ENCODE measurements at places on chromosomes 13 and 19.

DNA sequence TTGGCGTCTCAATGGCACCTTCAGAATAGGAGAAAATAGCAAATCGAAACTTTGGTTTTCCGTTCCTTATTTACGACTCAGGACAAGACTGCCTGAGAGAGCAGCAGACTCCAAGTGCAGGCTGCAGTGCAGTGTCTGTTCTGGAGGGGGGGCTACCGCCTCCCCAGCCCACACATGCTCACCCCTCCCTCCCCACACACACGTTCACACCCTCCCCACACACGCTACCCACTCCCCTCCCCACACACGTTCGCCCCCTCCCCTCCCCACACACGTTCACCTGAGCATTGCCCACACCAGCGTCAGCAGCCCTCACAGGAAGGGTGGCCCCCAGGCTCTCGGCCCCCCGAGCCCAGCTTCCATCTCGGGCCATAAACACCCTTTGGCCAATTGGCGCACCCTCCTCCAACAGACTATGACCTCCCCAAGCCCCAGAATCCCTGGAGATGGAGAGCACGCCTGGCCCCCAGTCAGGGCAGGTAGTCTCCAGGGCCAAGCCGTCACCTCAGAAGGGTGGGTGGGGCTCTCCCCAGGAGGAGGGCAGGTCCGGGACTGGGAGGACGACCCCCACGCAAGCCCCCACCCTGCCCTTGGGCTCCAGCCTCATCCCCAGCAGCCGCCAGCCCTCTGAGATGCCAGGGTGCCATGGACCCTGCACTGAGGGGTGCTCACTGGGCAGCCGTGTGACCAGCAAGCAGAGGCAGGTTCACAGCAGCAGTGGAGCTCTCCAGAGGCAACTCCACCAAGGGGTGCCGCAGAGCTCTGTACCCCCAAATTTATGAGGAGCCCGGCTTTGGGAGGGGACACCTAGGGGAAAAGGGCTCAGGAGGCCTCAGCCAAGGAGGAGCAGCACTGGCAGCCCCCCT is 27.5 kb downstream of the RASA3 start:
- DNase-seq = no peak

DNA sequence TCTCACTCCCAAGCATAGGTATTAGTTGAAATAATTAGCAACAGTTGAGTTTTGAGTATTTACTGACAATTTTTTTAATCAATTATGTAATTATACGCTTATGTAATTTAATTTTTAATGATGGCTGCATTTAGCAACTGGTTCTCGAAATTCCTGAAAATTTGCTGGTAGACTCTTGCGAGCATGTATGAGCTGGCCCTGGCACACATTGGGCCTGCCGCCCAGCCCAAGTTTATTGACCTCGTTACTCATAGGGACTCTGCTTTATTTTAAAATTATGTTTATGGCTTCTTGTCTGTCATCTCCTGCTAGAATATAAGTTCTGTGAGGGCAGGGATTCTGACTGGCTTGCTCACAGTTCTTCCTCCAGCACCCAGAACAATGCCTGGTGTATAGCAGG is 6.7 kb downstream of the KLK14 start:
- DNase-seq = no peak

DNA sequence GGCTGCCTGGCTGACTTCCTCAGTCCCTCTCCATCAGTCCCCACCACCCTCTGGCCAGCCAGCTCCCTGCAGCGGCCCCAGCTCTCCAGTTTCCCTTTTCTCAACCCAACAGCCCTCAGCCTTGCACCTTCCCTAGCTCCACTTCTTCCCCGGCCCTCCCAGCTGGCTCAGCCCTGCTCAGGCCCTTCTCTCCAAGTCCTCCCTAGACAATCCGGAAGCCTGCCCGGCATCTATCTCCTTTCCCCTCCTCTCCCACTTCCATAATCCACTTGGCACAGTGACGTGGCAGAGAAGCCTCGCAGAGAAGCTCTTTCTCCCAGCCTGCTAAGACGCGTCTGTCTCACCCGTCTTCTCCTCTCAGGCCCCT is 1.1 kb downstream of the UBXN6 start:
- no peak for DNase-seq

- peak; percentile 34 for DNase-seq
Observed at GRCh38 chr19:43618921-43619261, 538 bp downstream of the ZNF428 start.

DNA sequence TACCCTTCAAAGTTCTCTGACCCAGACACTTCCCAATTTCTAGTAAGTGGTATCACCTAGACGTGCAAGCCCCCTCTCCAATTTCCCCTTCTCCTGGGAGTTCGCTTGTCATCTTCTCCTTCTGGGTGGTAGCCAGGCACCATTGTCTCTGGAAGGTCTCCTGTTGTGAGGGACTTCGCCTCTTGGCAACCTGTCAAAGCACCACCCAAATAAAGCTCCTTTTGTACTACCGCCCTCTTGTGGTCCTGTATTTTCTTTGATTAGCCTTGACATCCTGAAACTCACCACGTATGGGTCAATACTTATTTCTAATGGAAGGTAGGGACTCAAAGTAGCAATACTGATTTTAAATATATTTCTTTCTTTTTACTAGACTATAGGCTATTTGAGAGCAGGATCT is 8.2 kb downstream of the GPC5 start:
- peak; percentile 8 for DNase-seq

DNA sequence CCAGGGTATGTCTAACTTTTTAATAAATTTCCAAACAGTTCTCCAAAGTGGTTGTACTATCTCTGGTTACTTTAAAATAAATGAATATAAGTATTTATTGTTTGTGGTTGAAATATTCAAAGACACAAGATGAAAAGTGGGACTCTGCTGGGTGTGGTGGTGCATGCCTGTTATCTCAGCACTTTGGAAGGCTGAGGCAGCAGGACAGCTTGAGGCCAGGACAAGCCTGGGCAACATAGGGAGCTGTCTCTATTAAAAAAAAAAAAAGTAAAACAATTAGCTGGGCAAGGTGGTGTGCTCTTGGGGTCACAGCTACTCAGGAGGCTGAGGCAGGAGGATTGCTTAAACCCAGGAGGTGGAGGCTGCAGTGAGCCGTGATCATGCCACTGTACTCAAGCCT is 10.4 kb downstream of the PNMA8A start:
- DNase-seq = no peak

- no peak for DNase-seq
Observed at GRCh38 chr19:5621311-5621944, 1.1 kb downstream of the SAFB2 start.

DNA sequence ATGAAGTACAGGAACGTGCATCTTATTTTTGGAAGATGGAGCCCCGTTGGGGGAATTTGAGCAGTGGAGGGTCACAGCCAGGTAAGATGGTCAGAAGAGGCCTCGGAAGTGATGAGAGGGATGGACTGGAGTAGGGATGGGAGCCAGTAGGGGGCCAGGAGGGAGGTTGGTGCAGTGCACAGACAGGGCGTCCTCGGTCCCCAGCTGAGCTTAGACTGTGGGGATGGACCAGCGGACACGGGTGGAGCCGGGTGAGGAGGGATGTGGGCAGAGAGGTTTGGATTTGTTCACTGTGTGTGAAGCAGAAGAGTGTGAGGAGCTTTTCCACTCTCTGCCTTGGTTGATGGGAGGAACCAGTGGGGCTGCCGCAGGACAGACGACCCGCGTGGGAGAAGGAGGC is 10.6 kb downstream of the RPS9 start:
- DNase-seq = no peak

GRCh38 chr19:28701491-28701890 is 511.5 kb downstream of the UQCRFS1 start:
- no peak for DNase-seq

- no peak for DNase-seq
Observed at GRCh38 chr13:48448959-48449614, 36.2 kb upstream of the LPAR6 start.

DNA sequence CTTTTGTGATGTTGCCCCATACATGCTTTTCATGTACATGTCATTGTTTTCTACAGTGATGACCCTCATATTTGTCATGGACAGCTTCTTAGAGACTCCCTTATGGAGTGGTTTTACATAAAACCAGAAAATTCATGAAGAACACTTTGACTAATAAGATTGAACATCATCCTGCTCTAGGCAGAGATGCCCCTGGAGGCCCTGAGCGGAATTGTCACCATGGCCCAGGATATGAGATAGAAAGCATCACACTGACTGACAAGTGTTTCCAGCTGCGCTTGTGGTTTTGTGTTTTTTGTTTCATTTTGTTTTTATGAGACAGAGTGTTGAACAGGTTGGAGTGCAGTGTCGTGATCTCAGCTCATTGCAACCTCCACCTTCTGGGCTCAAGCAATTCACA is 22.2 kb downstream of the ZNF701 start:
- no peak for DNase-seq

GRCh38 chr19:16366433-16367260 is 42.0 kb downstream of the KLF2 start:
- DNase-seq = no peak

DNA sequence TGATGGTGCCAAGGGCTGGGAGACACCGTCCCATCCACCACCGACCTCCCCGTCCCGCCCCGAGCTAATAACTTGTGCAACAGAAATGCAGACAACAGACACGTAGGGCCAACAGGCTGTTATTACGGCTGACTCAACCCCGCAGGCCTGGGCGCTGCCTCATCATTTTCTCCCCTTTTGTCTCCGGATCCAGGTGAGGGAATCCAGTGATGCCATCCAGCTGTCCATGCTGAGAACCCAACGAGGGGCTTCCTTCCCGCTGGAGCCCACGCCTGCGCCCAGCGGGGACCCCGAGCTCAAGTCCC is 6.4 kb upstream of the DIRAS1 start:
- DNase-seq = no peak

- DNase-seq = no peak
Observed at GRCh38 chr13:42370229-42370628, 98.3 kb downstream of the AKAP11 start.

DNA sequence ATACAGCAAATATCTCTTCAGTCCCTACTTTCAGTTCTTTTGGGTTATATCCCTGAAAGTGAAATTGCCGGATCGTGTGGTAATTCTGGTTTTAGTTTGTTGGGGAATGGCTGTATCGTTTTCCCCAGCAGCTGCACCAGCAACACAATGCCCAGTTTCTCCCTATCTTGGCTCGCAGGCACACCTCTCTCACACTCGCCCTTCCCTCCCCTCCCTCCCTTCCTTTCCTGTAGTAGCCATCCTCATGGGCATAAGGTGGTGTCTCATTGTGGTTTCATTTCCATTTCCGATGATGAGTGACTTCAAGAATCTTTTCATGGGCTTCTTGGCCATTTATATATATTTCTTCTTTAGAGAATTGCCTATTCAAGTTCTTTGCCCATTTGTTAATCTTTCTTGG is 8.6 kb upstream of the GPR18 start:
- DNase-seq = no peak

DNA sequence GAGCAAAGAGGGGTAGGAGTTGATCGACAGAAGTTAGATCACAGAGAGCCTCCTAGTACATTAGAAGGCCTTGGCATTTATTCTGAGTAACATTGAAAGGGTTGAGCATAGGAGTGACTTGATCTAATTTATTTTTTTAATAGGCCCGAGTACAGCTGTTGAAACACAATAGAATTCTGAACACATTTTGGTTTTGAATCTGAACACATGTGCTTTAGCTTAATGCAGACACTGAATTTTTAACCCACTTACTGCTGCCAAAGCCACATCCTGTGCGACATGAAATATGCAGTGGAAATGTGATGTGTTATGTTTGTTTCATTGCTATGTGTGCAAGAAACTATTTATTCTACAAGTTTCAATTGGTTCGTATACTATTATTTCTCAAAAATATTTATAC is 1505.9 kb downstream of the PCDH9 start:
- DNase-seq = no peak

DNA sequence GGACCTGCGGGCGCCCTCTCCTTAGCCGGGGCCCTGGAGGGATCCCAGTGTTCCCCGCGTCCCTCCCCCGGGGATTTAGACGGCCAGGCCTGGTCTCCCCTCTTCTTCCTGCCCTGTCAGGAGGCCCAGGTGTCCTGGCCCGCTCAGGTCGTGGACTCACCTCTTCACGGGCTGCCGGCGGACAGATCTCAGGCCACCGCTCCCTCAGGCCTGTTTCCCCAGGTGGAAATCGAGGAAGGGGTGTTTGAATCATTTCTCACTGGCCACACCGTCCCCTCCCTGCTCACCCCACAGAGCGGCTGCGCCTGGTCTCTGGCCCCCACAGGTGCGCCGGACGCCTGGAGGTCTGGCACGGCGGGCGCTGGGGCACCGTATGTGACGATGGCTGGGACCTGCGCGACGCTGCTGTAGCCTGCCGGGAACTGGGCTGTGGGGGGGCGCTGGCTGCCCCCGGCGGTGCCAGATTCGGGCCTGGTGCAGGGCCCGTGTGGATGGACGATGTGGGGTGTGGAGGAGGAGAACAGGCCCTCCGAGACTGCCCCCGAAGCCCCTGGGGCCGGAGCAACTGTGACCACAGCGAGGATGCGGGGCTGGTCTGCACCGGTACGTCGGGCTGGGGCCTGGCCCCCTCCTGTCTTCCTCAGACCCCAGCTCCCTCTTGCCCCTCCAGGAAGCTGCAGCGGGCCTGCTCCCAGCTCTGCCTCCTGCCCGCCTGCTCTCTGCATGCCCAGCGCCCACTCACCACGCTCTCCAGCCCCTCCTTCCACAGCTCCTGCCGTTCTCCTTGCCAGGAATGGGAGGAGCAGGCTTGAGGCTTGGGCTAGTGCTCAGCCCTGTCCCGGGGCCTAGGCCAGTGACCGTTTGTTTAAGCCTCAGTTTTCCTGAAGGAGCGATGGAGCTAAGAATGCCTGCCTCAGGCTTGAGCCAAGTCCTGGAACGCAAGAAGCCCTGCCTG is 2.5 kb downstream of the SSC5D start:
- DNase-seq = no peak

DNA sequence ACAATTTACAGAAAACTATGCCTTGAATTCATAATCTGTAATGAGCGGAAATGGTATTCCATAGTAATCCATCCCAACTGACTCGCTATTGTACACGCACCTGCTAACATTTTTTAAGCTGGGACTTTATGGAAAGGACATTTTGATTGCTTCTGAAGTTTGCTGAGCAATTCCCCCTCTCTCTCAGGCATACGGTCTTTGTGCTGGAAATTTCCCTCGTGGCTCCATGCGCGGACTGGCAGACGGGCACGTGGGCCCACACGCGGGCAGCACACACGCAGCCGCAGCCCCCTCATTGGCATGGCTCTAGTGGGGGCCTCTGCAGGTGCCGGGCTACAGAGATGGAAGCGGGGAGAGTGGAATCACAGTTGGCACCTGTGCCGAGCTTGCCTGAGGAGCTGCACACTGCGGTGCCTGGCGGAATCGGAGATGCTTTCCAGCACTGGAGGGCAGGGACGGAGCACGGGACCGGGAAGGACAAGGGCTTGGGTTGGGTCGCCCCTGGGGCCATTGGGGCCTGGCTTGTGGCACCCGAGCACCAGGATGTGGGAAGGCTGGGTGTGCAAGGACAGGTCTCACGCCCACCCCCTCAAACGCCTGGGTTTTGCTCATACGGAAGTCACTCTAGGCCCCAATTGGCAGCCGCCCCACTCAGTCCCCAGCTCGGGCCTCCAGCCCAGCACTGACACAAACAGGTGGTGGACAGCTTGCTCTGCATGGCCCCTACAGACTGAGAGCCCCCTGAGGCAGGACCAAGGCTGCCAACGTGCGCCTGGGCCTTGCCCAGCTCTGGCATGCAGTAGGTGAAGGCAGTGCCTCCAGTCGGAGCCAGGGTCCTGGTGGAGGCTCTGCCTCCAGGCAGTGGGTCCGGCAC is 30.2 kb upstream of the CCNE1 start:
- DNase-seq = no peak

- DNase-seq = no peak
Observed at GRCh38 chr19:30363073-30363472, 9.1 kb upstream of the ZNF536 start.

GRCh38 chr19:55452749-55453346 is 8.6 kb downstream of the ISOC2 start:
- peak; percentile 93 for DNase-seq

Data from NCI-H1105 (cell line).